ENCODE measurements at places on chromosomes 2 and 18. TPM values are rescaled to one million over a fixed set of nuclear protein-coding genes. Genes with fewer than 3 reads are reported as not detected.
A peak's percentile ranks its signal among the peaks of the same experiment; 100 is the strongest.

DNA sequence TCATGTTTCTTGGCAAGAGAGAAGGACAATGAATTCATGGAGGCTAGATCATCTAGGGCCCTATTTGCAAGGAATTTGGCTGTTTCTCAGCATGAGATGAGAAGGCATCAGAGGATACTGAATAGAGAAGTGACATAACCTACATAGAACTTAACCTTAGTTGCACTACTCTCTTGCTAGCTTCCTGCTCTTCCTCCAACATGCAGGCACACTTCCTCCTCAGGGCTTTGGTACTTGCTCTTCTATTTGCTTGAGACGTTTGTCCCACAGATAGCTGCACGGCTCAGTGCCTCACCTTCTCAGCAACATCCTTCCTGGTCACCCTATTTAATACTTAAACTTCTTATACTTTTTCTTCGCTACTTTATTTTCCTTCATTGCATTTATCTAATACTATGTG, 20.0 kb upstream of the LANCL1 start:
- no peak for DNase-seq
- no peaks in the 10 kb centered on the region for H3K27me3 ChIP-seq
- no peaks in the 10 kb centered on the region for H3K4me1 ChIP-seq

DNA sequence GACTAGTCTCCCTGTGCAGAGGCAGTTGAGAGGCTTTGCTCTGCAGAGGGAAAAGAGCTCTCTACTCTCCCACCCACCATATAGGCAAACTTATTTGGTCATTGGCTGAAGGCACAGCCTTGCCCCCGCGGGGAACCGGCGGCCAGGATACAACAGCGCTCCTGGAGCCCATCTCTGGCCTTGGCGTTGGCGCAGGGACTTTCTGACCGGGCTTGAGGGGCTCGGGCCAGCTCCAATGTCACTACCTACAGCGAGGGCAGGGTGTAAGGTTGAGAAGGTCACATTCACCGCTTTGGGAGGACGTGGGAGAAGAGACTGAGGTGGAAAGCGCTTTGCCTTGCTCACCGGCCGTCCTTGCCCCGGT, 2.2 kb downstream of the ONECUT2 start:
- H3K36me3 ChIP-seq: no peaks in the 10 kb centered on the region
- no peaks in the 10 kb centered on the region for H3K27me3 ChIP-seq
- DNase-seq: peak; percentile 52
- peak overlapping the region; percentile 22 for H3K27ac ChIP-seq

DNA sequence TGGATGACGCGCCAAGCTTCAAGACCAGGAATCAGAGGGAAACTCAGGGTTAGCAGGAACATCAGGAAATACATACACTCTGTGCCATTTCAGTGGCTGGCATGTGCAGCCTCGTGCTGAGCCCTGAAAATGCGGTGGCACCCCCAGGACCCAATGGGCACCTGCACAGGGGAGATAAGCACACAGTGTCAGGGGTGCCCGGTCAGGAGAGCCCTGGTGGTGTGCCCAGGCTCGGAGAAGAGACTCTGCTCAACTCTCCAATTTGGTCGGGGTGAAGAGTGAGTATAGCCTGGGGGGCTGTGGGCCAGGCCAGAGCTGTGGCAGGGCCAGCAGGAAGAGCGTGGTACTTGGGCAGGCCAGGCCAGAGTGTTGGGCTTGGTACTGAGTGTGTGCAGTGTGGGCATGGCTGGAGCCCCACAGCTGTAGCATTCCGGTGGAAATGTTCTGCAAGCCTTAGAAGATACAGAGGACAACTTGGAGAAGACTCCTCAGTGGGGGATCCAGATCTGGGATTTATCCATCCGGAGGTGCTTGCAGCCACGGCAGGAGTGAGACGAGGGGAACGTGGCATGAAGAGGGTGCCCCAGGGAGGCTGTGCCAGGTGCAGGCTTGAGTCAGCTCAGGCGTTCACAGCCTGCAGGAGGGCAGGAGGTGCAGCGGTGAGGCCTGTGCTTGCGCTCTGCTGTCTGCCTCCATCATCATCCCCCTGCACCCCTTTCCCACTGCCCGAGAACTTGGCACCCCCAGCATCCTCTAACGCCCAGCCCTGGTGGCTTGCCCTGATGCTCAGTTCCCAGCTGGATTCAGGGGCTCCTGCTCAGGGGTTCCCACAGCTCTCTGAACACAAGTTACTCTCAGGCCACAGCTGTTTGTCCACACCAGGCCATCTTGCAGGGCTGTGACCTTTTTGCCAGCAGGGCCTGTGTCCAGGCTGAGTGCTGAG, 451.7 kb upstream of the HS6ST1 start:
- H3K36me3 ChIP-seq: no peaks in the 10 kb centered on the region
- H3K27ac ChIP-seq: no peak overlapping the region
- no peaks in the 10 kb centered on the region for H3K27me3 ChIP-seq
- H3K4me1 ChIP-seq: no peaks in the 10 kb centered on the region
- no peak overlapping the region for H3K4me3 ChIP-seq
- DNase-seq: peak; percentile 30

- H3K36me3 ChIP-seq: no peaks in the 10 kb centered on the region
- no peaks in the 10 kb centered on the region for H3K27me3 ChIP-seq
- peak; percentile 64 for DNase-seq
- no peak overlapping the region for H3K27ac ChIP-seq
- H3K4me3 ChIP-seq: no peak overlapping the region
Observed at GRCh38 chr2:11123856-11124759, 31.2 kb upstream of the SLC66A3 start.

DNA sequence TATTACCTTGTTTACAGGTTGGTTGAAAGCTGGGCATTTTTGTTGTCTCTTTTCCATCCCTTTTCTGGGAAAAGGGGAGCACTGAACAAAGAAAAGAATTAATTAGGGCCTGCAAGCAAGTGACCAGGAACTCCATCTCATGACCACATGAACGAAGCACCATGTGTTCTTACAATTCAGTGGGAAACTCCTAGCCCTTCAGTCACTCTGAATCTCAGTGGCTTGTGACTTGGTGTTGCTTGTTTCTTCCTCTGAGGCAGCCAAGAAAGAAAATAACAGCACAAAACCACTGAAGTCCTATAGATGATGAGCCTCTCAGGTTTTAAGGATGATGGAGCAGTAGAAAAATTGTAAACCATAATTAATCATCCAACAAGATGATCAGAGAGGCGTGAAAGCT, 129.1 kb upstream of the CAB39 start:
- no peak overlapping the region for H3K4me3 ChIP-seq
- H3K27ac ChIP-seq: no peak overlapping the region
- no peaks in the 10 kb centered on the region for H3K36me3 ChIP-seq
- no peaks in the 10 kb centered on the region for H3K4me1 ChIP-seq
- H3K27me3 ChIP-seq: no peaks in the 10 kb centered on the region

DNA sequence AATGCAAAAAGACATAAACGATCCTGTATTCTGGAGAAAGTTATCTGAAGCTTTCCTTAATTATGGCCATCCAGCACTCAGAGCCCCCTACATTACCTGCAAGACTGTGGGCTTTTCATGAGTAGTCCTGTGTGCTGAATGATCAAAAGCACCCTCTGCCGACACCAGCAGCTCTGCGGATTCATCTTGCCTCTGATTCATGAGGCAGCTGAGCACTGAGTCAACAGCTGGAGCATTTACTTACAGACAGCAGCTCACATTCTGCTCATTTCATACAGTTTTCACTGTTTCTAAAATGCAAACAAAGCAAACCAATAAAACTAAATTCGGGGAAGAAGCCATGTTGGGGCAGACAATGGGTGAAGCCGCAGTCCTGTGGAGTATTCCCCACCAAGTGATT, 886.5 kb downstream of the CNTNAP5 start:
- no peak overlapping the region for H3K4me3 ChIP-seq
- no peaks in the 10 kb centered on the region for H3K36me3 ChIP-seq
- no peaks in the 10 kb centered on the region for H3K4me1 ChIP-seq

DNA sequence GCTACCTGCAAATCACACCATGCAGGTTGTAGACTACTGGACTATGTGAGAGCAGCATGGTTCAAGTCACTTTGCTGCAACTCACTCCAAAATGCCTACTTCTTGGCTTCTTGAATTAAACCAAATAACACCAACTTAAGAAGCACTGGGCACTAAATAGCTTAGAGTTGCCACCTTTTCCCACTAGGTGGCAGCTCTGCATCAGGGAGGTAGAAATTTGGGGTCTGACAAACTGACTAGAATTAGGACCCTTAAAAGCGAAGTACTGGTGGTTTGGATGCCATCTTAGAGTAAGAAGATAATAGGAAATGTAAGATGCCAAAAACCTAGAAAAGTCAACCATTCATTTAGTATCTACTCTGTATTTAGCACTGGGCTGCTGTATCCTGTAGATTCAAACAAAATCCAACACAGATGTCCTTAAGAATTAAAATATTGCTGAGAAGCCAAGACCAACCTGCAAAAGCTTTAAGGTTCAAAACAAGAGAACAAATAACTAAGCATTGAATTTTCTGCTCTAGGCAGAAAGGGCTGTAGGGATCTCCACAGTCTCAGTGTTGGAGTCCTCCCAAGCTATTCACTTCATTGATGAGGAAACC, 65.5 kb downstream of the CCBE1 start:
- no peak for DNase-seq
- no peak overlapping the region for H3K4me3 ChIP-seq
- no peaks in the 10 kb centered on the region for H3K36me3 ChIP-seq
- H3K27me3 ChIP-seq: no peaks in the 10 kb centered on the region
- no peaks in the 10 kb centered on the region for H3K4me1 ChIP-seq
- no peak overlapping the region for H3K27ac ChIP-seq

GRCh38 chr18:22839340-22839821, 93.7 kb upstream of the RBBP8 start:
- no peak for DNase-seq
- no peaks in the 10 kb centered on the region for H3K4me1 ChIP-seq
- H3K36me3 ChIP-seq: no peaks in the 10 kb centered on the region
- no peak overlapping the region for H3K4me3 ChIP-seq
- H3K27ac ChIP-seq: no peak overlapping the region
- H3K27me3 ChIP-seq: no peaks in the 10 kb centered on the region

DNA sequence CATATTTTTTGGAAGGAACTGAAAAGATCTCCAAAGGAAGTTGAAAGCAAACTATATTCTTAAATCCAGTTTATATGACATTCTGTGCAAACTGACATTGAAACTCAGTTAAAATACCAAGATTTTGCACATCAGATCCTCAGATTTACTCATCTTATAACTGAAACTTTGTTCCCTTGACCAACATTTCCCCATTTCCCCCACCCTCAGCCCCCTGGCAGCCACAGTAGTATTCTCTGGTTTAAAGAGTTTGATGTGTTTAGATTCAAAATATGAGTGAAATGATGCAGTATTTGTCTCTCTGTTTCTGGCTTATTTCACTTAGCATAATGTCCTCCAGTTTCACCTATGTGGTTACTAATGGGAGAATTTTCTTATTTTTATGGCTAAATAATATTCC, 99.2 kb upstream of the ITGA4 start:
- H3K4me1 ChIP-seq: no peaks in the 10 kb centered on the region
- H3K27ac ChIP-seq: no peak overlapping the region
- DNase-seq: no peak

DNA sequence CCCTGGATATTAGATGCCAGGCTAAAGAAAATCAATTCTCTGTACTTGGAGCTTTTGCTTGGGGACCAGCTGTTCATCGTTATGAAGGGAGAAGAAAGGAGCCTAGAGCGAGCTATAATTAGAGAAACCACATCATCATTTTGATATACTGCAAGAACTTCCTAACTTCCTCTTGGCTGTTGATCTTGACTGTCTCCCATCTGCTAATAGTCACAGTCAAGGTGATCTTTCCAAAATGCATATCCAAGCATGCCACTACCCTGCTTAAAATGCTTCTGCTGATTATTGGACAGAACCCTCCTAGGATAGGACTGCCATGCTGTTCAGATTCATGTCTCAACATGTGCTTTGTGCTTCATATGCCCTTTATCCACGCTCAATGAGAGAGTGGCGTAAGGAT, 54.8 kb downstream of the RAPGEF4 start:
- H3K4me1 ChIP-seq: no peaks in the 10 kb centered on the region
- H3K4me3 ChIP-seq: no peak overlapping the region
- DNase-seq: no peak
- no peaks in the 10 kb centered on the region for H3K36me3 ChIP-seq
- no peaks in the 10 kb centered on the region for H3K27me3 ChIP-seq

DNA sequence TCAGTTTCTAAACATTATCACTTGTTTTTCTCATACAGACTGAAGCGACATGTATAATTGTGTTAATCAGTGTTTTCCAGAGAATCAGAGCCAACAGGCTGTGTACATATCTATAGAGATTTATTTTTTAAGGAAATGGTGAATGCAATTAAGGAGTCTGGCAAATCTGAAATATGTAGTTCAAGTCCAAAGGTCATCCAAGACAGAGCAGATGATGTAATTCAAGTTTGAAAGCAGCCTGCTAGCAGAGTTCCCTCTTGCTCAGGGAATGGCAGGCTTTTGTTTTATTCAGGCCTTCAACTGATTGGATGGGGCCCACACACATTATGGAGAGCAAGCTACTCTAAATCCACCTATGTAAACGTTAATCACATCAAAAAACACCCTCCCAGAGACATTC, 282.6 kb downstream of the CBLN2 start:
- H3K4me3 ChIP-seq: no peak overlapping the region
- H3K4me1 ChIP-seq: no peaks in the 10 kb centered on the region

DNA sequence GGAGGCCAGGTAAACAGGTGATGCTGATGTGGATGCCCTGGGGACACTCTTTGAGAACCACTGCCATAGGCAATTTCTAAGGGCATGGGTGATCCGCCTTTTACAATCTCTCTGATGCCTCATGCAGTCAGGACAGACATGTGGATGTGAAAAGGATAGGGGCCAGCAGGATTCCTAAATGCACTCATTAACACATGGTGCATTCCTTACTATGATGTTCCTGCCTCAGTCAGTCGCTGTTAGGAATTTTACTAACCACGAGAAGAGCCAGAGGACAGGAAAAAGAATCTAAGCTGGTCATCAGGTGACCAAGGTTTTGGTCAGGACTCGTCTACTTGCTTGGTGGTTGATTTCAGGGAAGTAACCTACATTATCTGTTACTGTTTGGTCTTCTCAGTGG, 191.0 kb downstream of the ARL4C start:
- no peak overlapping the region for H3K4me3 ChIP-seq
- H3K4me1 ChIP-seq: no peaks in the 10 kb centered on the region
- no peak overlapping the region for H3K27ac ChIP-seq

GRCh38 chr2:102282678-102283091, 28.7 kb upstream of the IL1RL1 start:
- DNase-seq: no peak
- no peaks in the 10 kb centered on the region for H3K4me1 ChIP-seq
- no peaks in the 10 kb centered on the region for H3K36me3 ChIP-seq
- no peak overlapping the region for H3K27ac ChIP-seq
- no peaks in the 10 kb centered on the region for H3K27me3 ChIP-seq

- no peak overlapping the region for H3K4me3 ChIP-seq
- no peaks in the 10 kb centered on the region for H3K27me3 ChIP-seq
- no peak overlapping the region for H3K27ac ChIP-seq
- H3K4me1 ChIP-seq: peaks cover 12% of the 10 kb centered on the region
- DNase-seq: no peak
Observed at GRCh38 chr2:136211701-136212100, 93.8 kb upstream of the CXCR4 start.

- no peaks in the 10 kb centered on the region for H3K27me3 ChIP-seq
- no peaks in the 10 kb centered on the region for H3K36me3 ChIP-seq
- no peaks in the 10 kb centered on the region for H3K4me1 ChIP-seq
- DNase-seq: no peak
Observed at GRCh38 chr18:61496374-61496773, 163.1 kb downstream of the CDH20 start.

The DHRS9 gene
- 0.29 TPM for total RNA-seq

The FOXI3 gene
- not detected for total RNA-seq

The IL36G gene
- total RNA-seq: not detected

The UGT1A3 gene
- 49.3 TPM for total RNA-seq

The UGT1A8 gene
- 0.51 TPM for total RNA-seq

The IL36A gene
- not detected for total RNA-seq

The CNTNAP5 gene
- not detected for total RNA-seq

The ALPP gene
- not detected for total RNA-seq
